Retina (tissue), 1 donor: ENCODE measurements at places on chromosomes 4 and X.

- no peak for DNase-seq
Measured at GRCh38 chr4:171602638-171603355, 210.4 kb upstream of the GALNTL6 start.

DNA sequence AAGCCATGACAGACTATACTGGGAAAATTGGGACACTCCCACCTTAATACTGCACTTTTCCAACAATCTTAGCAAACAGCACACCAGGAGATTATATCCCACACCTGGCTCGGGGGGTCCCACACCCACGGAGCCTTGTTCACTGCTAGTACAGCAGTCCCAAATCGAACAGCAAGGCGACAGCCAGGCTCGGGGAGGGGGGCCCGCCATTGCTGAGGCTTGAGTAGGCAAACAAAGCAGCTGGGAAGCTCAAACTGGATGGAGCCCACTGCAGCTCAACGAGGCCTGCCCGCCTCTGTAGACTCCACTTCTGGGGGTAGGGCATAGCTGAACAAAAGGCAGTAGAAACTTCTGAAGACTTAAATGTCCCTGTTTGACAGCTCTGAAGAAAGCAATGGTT lies 118.3 kb downstream of the MAGEB5 start:
- DNase-seq: no peak

DNA sequence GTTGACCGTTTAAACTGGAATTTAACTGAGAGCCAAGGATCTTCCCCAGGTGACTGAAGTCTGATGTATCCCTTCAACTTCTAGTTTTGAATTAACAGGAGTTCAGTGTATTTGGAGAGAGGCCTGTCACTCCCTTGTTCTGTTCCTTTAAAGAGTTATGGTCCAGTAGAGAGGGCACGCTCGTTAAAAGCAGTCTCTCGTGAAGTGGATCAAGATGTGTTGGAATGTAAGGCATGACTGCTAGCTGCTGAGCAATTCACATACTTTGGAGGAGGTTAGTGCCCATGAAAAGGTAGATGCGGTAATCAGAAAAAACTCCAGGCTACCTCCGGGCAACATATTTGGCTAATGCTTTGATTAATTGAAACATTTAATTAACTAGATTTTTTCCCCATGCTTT lies 65.7 kb downstream of the SHROOM2 start:
- no peak for DNase-seq

- DNase-seq: no peak
Measured at GRCh38 chr4:17329046-17329445, 182.8 kb downstream of the QDPR start.

- no peak for DNase-seq
Measured at GRCh38 chr4:187181054-187181453, 457.4 kb upstream of the FAT1 start.
